ENCODE measurements at places on chromosomes 11 and 22.

GRCh38 chr11:32333320-32333991, 101.9 kb downstream of the WT1 start:
- DNase-seq, result peak; percentile 52

- DNase-seq, result peak; percentile 38
Observed at GRCh38 chr22:23522623-23523251, 57.4 kb downstream of the IGLL1 start.

DNA sequence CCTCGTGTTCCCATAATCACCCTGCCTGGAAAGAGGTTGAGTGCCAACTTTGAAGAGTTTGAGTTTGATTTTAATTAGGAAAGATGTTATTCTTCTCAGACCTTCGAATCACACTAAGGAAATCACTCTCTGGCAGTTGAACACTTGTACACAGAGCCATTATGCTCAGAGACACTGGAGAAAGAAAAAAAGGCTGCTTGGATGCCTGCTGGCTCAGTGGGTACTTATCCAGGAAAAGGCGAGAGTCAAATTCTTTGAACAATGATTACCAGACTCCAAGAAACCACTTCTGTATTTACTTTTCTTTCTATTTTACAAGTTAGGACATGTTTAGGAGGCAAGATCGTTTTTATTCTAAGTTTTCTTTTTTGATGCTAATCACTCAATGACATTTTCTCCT, 438.5 kb upstream of the FAT3 start:
- DNase-seq, result no peak

DNA sequence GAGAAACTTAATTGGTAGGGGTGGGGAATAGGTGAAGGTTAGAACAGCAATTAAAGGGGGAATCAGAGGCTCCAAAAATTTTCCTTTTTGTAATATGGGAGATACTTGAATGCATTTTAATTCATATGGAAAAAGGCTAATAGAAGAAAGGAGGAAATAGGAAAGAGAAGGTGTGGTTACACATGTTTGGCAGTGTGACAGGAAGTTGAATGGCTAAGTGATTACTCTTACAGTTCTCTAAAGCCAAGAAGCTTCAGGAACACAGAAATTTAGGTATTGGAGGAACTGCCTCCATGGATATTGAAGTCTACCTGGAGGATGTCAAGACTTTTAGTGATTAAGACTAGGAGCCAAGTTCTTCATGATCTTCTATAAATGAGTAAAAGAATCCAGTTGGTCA, 6.3 kb downstream of the NXPE2 start:
- DNase-seq, result no peak

DNA sequence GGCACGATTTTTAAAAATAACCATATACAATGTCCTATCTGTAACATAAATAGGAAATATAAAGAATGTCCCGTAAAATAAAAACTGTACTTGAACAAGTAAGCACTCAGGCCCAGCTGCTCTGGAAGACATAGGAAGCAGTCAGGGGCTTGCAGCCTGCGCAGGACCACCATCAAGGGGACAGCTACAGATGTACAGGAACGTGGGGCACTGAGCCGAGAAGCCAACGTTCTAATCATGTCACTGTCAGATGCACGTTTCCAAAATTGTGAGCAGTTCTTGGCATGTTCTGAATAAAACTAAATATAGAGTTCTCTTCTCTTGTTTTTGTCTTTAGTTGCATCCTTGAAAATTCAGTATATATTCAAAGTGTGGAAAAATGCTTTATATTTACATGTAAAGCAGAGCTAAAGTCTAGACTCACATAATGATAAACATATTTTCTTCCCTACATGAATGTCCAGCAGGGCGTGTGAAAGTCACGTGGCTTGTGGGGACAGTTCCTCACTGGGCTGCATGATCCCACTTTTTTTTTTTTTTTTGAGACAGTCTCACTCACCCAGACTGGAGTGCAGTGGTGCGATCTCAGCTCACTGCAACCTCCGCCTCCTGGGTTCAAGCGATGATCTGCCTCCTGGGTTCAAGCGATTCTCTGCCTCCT, 28.4 kb upstream of the TSPAN18 start:
- DNase-seq, result no peak

- DNase-seq, result no peak
Observed at GRCh38 chr11:7511401-7511800, 2.4 kb upstream of the PPFIBP2 start.

DNA sequence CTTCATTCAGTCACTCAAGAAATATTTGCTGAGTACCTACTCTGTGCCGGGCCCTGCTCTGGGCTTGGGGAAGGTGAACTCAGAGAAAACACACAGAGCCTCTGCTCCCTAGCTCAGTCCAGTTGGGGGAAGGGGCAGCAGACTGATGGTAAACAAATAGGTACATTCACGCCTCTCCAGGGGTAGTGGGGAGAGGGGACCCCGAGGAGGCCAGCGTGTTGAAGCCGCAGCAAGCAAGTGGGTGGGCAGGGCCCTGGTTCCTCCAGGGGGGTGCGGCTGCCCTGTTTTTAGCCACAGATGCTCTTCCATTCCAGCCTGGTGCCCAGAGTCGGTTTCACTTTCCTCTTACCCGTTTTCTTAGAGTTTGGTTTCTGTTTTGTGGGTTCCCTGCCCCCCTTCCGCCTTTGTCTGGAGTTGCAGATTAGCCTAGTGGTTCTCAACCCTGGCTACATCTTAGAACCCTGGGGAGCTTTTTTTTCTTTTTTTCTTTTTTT, 8.7 kb downstream of the DRAP1 start:
- no peak for DNase-seq

GRCh38 chr11:102341844-102342318, 5.1 kb upstream of the BIRC2 start:
- peak; percentile 84 for DNase-seq

DNA sequence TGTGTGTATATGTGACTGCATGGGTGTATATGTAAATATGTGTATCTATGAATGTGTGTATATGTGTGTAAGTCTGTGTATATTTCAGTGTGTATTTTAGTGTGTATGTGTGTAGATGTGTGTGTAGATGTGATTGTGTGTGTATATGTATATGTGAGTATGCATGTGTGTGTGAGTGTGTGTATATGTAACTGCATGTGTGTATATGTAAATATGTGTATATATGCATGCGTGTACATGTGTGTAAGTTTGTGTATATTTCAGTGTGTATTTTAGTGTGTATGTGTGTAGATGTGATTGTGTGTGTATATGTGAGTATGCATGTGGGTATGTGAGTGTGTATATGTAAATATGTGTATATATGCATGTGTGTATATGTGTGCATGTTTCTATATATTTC, 169.9 kb downstream of the MN1 start:
- no peak for DNase-seq

All from EL (cell line).